ENCODE measurements at places on chromosomes 11 and 22.

GRCh38 chr11:128902515-128903066 lies 11.4 kb downstream of the KCNJ5 start:
- no peak for DNase-seq

GRCh38 chr11:130071211-130071712 lies 1.6 kb downstream of the APLP2 start:
- no peak for DNase-seq

DNA sequence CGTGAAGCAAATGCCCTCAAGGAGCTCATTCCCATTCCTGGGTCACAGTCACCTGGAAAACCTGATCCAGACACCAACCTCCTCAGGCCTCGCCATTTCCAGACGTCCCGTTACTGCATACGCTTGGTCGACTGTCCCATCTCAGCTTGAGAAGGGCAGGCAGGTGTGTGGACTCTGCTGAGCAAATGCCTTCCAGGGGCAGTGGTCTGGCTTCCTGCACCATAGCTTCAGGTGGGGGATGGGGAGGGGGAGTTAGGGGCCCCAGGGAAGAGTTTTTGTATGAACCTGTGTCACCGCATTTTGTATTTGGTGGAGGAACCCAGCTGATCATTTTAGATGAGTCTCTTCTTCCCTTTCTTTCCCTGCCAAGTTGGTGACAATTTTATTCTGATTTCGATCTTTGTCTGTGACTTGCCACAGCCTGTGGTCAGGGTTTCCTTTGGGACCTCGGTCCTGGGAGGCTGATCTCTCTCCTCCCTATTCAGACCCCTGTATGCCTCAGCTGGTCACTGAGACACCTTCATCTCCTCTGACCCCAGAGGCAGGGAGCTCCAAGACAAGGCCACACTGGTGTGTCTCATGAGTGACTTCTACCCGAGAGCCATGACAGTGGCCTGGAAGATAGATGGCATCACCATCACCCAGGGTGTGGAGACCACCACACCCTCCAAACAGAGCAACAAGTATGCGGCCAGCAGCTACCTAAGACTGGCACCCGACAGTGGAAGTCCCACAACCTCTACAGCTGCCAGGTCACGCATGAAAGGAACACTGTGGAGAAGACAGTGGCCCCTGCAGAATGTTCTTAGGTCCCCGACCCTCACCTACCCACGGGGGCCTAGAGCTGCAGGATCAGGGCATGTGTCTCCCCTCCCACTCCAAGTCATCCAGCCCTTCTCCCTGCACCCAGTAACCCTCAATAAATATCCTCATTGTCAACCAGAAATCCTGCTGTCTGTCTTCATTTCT lies 22.9 kb downstream of the IGLL5 start:
- DNase-seq, result no peak

GRCh38 chr11:119511614-119512306 lies 88.8 kb upstream of the THY1 start:
- no peak for DNase-seq

GRCh38 chr22:39080052-39080762 lies 3.1 kb downstream of the APOBEC3G start:
- no peak for DNase-seq

GRCh38 chr11:13183826-13184196 lies 93.8 kb upstream of the BMAL1 start:
- DNase-seq, result no peak

DNA sequence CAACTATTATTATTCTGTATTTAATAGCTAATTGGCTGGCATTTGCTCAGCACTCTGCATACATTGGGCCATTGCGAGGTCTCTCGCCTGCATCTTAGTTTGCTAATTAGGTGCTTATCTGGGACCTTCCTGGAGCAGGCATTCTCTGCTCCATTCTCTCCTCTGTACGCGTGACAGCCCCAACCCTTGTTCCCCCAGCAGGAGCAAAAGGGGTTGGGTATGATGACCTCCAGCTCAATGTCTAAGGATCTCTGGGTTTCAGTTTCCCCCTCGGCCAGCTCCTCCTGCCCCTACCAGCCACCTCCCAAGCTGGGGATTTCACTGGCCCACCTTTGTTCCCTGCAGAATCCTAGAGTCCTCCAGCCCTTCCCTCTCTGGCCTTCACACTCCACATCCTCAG lies 9.7 kb upstream of the LGALS2 start:
- DNase-seq, result peak; percentile 25

DNA sequence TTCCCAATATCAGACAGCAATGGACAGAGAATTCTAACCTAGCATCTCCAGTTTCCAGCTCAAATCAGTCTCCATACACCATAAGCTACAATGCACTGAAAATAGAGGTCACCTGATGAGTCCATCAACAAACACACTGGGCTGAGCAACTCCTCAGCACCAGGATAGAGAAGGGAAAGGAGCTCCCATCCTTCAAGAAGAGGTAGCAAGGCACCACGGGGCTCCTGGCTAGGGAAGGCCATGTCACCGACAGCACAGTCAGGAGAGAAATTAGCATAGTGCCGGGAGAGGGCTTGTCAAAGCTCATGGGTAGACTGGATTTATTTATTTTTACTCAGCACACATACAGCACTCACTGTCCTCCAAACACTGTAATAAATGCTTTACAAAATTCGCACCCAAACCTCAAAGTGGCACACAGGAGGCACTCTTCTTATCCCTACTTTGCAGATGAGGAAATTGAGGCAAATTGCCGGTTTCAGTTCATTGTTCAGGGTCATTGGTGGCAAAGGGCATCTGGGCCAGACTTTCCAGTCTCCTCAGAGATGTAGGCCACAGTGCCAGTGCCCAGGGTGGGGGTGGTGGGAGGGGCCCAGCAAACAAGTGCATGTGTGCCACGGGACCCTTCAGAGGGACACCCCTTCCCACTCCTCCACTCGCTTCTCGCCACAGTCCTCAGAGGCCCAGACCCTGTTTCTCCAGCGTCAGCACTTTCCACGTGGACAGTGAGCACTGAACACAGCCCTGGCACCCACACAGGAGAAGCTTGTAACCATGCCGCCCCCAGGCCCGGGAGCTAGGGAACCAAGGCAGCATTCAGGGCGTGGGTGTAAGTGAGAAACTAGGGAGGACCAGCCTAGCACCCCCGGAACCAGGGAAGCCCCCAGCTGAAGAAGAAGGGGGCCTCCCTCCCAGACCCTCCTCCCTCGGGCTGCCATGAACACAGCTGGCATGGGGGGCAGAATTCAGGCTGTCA lies 1417.4 kb downstream of the TBC1D22A start:
- no peak for DNase-seq

DNA sequence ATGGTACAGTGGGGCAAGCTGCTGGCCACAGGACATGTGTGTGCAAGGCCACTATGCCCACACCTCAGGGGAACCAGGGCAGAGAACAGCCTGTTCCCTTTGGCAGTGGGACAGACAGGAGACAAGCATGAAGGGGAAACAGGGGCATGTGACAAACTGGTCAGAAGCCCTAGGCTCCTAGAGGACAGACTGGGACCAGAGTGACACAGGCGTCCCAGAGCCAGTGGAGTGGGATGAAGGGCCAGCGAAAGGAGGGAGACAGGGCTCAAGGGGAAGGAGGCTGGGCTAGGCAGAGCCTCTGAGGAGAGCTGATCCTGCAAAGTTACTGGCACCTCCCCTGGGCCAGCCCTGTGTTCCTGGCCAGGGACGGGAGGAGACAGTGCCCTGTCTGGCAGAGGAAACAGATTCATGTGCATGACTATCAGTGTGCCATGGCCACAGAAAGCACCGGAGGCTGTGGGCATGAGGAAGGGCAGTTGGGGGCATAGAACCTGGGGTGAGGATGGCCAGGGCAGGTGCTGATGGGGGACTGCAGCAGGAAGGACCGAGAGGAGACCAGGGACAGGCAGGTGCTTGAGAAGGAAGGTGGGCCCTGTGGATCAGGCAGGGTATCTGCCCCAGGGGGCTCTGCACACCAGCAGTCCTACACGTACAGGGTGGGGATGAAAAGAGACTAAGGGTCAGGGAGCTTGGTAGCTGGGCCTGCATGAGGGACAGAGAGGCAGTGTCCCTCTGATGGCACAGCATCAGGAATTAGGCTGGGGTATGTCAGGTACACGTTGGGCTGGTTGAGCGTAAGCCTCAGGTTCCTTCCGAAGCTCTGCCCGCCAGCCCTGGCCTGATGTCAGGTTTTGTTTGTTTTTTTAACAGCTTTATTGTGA lies 9.8 kb downstream of the DERL3 start:
- no peak for DNase-seq

- DNase-seq, result peak; percentile 67
Measured at GRCh38 chr22:42169055-42169469, 38.5 kb upstream of the CYP2D6 start.

GRCh38 chr11:14380947-14381561 lies 22.1 kb upstream of the RRAS2 start:
- DNase-seq, result peak; percentile 38

DNA sequence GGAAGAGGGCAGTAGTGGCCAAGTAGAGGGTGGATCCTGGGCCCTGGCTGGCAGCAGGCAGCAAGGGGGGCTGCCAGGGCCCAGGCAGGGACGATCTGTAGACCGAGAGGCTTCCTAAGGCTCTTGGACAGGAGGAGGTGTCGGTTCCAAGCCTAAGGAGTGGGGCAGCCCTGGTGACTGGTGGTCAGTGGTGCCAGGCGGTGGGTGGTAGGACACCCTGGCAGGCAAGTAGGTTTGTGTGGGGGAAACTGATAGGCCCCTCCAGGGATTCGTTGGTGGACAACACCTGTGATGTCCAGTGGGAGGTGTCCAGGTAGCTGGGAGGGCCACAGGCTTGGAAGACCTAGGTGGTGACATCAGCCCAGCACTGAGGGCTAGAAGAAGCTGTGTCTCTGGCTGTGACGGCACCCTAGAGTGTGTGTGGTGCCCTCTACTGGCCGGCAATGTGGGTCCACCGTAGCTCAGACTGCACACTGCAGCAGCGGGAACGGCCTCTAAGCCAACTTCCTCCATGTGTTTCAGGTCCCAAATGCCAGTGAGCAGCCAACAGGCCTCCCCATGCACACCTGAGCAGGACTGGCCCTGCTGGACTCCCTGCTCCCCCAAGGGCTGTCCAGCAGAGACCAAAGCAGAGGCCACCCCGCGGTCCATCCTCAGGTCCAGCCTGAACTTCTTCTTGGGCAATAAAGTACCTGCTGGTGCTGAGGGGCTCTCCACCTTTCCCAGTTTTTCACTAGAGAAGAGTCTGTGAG lies 9.4 kb upstream of the SAMM50 start:
- peak; percentile 83 for DNase-seq

DNA sequence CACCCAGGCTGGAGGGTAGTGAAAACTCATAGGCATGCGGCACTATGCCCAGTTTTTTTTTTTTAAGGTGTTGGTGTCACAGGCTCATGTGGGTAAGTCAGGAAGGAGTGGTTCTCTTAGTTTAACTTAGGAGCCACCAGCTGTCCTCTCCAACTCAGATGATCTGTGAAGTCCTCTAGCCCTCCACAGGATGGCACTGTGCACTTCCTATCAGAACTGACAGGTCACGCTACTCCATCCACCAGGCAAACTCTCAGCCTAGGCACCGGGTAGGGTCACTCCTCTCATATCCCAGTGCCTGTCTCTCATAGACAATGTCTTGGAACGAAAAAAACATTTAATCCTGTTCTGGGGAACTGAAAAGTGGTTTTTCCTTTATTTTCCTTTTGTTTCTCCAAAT lies 16.5 kb downstream of the NAP1L4 start:
- peak; percentile 41 for DNase-seq

GRCh38 chr11:74030723-74031676 lies 22.1 kb upstream of the UCP3 start:
- no peak for DNase-seq

DNA sequence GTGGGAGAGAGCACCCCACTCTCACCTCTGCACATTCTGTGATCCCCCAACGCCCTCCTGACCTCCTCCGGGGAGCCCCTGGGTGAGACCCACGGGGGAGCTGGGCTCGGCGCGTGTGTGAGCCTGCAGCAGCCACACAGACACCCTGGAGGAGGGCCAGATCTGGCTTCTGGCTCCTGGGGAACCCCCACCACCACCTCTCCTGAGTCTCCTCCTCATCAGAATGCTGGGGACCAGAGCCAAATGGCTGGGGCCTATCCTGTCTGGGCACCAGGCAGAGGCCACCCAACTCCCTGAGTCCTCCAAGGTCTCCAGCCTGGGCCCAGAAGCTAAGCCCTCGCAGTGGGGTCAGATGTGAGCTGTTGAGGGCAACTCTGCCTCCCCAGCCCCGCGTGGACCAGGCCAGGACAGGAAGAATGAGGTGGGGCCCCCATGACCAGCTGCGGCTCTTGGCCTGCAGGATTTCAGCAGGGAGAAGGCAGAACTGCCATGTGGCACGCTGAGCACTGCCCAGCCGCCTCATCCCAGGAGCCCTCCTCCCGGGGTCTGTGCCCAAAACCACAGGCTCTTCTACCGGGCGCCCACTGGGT lies 5.5 kb upstream of the PIM3 start:
- no peak for DNase-seq

- DNase-seq, result no peak
Measured at GRCh38 chr11:129989149-129989813, 13.4 kb downstream of the PRDM10 start.

DNA sequence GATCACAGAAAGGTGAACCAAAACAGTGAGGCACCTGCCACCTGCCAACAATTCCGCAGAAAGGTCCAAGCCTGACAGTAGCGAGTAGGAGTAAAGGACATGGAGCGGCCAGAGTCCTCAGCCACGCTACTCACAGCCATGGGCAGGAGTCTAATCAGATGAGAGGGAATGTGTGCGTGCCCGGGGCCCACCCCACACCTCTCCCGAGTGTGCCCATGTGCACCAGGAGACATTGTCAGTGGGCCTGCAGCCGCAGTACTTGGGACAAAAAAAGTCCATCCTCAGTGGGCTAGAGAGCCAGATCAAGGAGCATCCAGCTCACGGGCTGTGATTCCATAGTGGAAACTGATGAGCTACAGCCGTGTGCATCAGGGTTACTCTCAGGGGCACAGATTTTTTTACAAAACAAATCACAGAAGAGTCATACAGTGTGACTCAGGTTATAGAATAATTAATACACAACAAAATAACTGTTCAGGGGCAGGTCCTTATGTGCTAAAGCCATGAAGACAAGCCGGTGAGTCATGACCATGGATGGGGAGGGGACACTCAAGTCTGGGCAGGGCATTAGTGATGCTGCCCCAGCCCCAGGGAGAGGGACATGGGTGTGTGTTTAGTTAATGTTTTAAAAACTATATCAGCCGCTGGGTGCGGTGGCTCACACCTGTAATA lies 12.0 kb downstream of the SART1 start:
- DNase-seq, result no peak

- DNase-seq, result peak; percentile 45
Measured at GRCh38 chr11:108734956-108735559, 70.2 kb downstream of the DDX10 start.

DNA sequence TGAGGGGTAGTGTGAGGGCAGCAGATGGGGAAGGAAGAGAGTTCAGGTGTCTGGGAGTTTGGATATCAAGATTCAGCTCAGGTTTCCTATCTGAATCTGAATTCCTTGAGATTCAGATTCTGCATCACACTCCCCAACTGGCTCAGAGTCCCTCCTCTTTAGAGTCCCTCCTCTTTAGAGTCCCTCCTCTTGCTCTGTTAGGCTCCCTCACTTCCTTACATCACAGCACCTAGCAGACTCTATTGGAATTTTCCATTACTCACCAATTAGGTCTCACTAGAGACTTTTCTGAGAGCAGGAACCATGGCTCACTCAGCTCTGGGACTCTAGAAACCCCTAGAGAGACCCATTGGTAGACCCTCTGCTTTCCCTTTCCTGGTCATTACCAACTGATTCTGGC lies 303.4 kb upstream of the SYN3 start:
- DNase-seq, result no peak
